Activated CD4-positive, alpha-beta T cell treated with anti-CD3 and anti-CD28 coated beads, Interleukin-2, amount 50 U/mL, for 24 hours (primary cell): ENCODE measurements at places on chromosomes 1 and 21.
A peak's percentile ranks its signal among the peaks of the same experiment; 100 is the strongest.

GRCh38 chr1:39283858-39284257 is 79.4 kb downstream of the MACF1 start:
- no peak for DNase-seq

GRCh38 chr1:117147341-117147831 is 25.8 kb upstream of the TRIM45 start:
- no peak for DNase-seq

DNA sequence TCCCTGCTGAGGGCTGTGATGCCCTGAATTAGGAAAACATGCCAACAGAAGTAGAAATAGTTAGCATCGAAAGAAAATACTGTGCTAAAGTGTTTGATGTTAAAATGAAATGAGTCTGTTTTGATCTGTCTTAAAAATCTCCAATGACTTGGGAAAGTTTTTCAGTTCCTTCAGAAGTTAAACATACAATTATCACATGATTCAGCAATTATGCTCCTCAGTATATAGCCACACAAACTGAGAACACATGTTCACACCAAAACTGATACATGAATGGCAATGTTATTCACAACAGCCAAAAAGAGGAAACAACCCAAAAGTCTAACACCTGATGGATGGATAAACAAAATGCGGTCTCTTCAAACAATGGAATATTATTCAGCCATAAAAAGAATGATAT is 130.6 kb downstream of the PTPN14 start:
- DNase-seq, result no peak

GRCh38 chr1:233689017-233689747 is 75.3 kb downstream of the KCNK1 start:
- no peak for DNase-seq

- DNase-seq, result no peak
Observed at GRCh38 chr21:36425286-36425685, 40.1 kb downstream of the CHAF1B start.

DNA sequence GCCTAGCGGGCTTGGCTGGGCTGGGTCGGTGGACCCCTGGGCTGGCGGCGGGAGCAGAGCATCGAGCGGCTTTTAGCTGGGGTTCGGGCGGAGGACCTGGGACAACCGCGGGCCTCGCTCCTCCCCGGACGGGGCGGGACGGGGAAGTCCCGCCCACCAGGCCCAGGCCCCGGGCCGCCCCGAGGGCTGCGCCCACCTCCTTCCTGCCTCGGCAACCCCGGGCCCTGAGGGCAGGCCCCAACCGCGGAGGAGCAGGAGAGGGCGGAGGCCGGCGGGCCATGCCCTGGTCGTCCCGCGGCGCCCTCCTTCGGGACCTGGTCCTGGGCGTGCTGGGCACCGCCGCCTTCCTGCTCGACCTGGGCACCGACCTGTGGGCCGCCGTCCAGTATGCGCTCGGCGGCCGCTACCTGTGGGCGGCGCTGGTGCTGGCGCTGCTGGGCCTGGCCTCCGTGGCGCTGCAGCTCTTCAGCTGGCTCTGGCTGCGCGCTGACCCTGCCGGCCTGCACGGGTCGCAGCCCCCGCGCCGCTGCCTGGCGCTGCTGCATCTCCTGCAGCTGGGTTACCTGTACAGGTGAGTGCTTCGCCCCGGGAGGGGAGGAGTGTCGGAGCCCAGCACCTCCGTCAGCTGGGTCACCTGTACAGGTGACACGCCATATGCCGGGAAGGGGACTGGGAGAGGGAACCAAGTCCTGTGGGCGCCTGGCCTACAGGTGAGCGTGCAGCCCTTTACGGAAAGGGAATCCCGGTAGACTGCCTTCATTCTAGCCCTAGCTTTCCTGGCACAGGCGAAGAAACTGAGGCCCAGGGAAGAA is at the start of gene XKR8:
TSS of gene XKR8 (plus strand) at position 182 of the 812 bp plus-strand sequence. CDS start at position 279, 97 bp downstream.
- peak; percentile 65 for DNase-seq

- no peak for DNase-seq
Observed at GRCh38 chr1:95023399-95024043, 49.2 kb downstream of the ALG14 start.

DNA sequence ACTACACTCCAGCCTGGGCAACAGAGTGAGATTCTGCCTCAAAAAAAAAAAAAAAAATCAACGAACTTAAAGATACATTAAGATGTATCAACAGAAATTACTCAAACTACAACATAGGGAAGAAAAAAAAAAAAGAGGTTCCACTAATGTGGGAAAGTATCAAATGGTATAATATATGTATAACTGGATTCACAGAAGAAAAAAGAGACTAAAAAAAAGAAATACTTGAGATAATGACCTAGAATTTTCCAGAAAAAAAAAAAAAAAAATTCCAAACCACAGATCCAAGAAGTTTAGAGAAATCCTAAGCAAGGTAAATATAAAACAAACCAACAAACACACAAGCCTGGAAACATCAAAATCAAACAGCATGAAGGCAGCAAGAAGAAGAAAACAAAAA is 45.5 kb downstream of the EIF4G3 start:
- no peak for DNase-seq

- no peak for DNase-seq
Observed at GRCh38 chr1:181179987-181180365, 91.5 kb downstream of the IER5 start.

GRCh38 chr1:42145764-42146625 is 7.2 kb upstream of the GUCA2B start:
- DNase-seq, result no peak

DNA sequence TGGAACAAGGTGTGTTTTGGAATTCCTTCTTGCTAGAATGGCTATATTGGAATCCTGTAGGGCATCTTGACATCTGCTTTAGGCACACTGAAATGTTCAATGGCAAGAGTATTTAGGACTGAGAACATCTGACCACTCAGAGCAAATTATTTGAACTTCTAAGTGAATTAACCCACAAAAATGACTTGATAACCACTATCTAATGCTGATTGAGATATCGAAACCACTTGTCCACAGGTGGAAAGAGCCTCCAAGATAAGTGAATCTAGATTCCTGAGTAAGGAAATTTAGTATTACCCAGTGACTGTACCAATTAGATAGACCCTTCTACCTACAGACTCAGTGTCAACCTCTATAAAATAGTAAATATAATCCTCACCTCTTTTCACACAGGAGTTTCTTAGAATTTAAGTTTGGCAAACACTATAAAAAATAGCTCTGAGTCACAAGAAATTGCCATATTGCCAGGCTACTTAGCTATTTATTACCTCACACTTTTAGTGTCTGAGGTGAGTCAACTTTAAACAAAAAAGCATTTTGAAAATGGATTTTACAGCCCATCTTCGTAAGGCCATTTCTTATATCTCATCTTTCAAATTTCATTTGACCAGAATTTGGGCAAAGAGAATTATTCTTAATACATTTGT is 421.8 kb downstream of the PTBP2 start:
- DNase-seq, result no peak

DNA sequence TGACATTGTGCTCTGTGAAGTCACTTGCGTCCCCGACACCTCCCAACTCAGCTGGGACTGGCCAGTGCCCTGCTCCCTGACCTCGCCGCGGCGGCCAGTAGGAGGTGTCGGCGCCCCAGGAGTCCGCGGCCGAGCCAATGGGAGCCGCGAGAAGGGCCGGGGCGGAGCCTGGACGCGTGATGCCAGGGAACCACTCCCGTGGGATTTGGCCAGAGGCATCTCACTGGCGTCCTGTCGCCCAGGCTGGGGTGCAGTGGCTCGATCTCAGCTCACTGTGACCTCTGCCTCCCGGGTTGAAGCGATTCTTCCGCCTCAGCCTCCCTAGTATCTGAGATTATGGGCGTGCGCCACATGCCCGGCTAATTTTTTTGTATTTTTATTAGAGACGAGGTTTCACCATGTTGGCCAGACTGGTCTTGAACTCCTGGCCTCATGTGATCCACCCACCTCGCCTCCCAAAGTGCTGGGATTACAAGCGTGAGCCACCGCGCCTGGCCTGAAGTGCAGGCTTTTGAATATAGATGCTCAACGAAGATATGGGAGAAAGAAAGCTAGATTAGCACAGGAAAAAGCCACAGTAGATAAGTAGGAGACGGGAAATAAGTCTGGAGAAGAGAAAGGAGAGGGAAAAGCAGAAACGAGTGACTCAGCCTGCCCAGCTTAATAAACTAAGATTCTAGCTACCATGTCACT is 38.0 kb downstream of the ZBTB8OS start:
- DNase-seq, result no peak

DNA sequence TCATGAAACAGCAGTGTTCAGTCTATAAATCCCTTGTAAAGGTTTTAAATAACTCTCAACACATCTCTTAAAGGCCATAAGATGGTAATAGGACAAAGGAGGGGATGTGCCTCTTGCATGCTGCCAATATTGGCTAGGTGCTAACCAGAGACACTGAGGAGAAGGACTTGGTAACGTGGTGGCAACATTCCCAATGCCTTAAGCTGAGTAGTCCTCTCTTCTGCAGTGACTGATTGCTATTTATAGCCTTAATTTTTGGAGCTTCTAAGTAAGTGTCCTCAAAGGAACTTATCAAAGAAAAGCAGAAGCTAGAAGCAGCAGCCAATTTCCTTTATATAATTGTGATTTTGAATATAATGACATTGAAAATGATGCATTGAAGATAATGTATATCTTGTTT is 63.0 kb downstream of the DPT start:
- DNase-seq, result no peak

GRCh38 chr1:241411776-241412338 is 54.9 kb upstream of the RGS7 start:
- DNase-seq, result no peak

DNA sequence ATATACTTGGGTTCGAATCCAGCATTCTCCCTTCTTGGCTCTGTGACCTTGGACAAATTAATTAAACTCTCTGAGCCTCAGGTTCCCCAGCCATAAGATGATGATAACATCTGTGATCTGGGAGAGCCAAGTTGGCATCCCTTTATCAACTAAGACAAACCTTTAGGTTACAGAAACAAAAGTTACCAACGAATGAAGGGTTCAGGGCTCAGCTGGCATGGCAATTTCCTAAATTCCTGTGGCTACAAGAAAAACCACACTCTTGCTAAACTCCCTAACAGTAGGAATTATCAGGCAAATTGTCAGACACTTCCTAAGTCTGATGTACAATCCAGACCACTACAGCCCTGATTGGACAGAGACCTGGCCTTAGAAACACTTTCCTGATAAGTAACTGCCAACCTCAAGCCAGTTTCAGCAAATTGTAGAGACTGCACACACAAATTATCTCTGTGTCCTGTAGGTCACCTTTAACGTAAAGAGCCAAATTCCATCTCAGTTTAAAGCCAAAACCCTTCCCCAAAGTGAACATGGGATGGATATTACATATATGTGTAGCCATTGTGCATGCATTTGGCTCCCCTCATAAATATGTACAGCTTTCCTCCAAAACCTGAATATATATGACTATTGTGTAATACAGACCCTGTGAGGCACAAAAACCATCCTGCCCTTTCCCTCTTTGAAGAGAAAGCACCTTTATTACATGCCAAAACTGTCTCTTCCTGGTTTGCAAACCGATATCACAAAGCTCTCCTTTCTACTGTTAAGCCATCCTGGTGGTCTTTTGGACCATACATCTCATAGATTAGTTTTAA is 39.5 kb upstream of the EDARADD start:
- DNase-seq, result no peak

GRCh38 chr1:10280439-10281350 is 70.3 kb downstream of the KIF1B start:
- no peak for DNase-seq

GRCh38 chr1:177448652-177449357 is 278.0 kb downstream of the BRINP2 start:
- DNase-seq, result no peak

- no peak for DNase-seq
Observed at GRCh38 chr1:198922638-198923430, 284.0 kb downstream of the PTPRC start.

DNA sequence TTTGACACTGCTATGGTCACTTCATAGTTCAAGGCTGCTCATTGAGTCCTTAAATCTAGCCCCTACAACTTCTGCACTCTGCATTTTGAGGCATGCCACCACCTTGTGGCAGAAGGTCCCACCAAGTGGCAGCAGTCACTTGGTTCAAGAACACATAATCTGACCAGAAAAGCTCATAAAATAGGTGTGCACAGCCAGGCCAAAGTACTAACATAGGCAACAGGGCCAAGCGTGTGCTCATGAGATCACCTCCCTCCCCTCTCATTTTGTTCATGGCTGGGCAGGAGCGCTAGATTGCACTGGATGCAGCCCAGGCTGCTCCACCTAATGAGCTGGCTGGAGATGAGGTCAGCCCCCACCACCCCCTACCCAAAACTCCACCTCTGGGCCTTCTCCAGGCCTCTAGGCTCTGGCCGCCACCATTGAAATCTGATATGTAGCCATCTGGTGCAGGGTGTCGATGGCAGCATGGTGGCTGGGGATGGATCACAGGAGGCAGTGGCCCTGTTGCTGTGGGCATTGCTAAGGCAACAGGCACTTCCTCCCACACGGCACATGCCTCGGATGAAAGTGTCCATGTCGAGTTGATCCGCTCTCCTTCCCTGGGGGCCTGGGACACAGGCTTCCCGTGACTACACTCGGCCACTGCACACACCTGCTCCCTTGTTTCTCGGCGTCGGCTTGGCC is 193.2 kb downstream of the TRABD2B start:
- DNase-seq, result no peak

GRCh38 chr1:212760126-212760823 is 31.3 kb downstream of the NSL1 start:
- peak; percentile 35 for DNase-seq

GRCh38 chr1:75521658-75522057 is 89.3 kb downstream of the SLC44A5 start:
- DNase-seq, result no peak

GRCh38 chr1:113536182-113536780 is 146.0 kb downstream of the MAGI3 start:
- no peak for DNase-seq

GRCh38 chr1:30755746-30756145 is 1.8 kb downstream of the LAPTM5 start:
- DNase-seq, result no peak

DNA sequence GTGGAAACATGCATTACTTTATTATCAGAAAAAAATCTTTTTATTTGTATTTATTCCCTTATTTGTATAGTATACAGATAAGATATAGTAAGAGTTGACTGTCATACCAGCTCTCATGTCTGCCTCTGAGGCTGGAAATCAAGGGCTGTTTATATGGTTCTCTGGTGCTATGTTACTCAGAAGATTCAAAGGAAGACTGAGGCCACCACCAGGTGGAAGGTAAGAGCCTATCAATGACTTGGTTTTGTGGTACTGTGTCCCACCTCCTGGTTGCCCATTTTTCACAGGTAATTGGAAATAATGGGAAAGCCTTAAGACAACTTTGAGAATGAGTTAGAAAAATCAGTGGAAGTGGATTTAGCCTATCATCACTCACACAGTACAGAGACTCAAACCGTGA is 342.1 kb downstream of the DSCAM start:
- no peak for DNase-seq

DNA sequence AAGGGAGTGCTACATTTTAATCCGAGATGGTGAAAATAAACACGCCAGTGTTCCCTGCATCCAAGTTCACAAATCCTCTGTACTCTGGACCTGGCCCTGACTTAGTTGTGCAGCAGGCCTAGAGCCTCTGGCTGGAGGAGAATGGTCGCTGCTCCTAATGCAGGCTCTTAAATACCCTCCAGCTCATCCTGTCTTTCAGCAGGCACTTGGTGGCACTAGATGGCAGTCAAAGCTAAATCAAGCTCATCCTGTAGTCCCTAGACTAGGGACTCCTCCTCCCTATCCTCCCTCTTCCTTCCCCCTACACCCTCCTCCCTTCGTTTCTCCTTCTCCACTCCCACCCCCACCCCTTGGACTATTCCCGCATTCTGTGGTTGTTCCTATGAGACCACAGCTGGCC is 41.6 kb upstream of the MTR start:
- DNase-seq, result no peak

GRCh38 chr1:212315907-212316306 is 30.7 kb downstream of the PPP2R5A start:
- no peak for DNase-seq
